Aorta (tissue), 5 donors: ENCODE measurements at places on chromosomes 2 and 18.

- DNase-seq, result no peak
Measured at GRCh38 chr2:44931198-44931780, 10.2 kb upstream of the SIX3 start.

DNA sequence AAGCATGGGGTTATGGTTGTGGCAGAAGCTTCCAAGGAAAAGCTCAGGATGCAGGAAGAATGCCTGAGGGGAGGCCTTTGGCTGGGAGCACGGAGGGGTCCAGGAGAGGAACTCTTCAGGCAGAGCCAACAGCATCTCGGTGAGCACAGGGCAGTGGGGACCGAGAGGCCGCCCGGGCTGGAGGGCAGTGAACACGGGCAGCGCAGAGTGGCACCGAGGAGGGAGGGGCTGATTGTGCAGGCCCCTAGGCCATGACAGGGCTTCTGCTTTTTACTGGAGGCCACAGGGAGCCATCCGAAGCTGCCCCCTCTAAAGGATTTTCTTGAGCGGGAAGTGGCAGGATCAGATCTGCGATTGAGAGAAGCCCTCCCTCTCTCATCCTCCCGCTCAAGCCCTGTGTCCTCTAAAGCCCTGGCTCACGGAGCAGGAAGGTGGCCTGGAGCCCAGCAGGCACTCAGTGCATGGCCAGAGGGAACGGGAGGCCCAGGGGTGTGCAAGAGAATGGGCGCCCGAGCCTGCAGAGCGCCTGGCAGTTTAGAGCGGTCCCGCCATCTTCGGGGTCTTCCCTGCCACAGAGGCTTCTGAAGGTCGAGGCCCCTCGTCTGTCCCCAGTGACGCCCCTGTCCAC, 110.0 kb upstream of the STON1 start:
- peak; percentile 74 for DNase-seq

DNA sequence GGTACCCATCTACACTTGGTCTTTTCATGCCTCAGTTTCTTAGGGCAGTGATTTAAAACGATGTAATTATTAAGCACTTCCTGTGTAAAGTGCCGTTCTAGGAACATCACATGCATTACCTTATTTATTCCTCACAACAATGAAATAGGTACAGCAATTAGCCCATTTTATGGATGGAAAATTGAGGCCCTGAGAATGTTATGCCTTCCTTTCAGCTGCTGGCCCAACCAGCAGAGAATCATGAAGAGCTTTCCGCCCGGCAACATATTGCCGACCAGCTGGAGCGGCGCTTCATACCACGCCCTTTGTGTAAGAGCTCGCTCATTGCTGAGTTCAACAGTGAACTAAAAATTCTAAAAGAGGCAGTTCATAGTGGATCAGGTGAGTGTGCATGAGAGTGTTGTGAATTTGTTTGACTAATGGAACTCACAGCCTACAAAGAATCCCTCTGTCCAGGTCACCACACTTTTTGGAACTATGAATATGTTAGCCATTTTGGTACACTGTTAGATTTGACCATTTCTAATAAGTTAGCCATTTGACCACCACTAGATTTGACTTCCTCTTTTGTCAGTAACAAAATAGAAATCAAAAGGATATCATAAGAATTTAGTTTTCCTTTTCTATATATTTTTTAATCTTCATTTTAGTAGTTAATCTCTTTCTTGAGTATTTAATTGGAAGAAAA, 25.6 kb upstream of the RPE start:
- DNase-seq, result no peak

DNA sequence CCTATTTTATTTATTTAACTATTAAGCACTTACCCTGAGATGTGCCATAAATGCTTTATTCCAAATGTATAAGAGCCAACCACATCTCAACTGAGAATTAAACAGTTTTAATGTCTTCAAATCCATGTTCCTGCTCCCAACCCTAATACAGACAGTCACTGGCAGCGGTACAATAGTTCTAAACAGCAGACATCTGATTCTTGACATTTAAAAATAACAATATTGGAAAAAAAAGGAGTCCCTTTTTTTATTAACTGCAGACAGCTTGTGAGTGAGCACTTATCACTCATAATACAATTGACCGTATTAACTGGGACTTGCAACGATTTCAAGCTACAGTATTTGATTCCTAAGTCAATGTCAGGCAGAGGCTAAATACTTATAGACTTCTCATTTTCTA, 424.6 kb downstream of the TGIF1 start:
- DNase-seq, result no peak

GRCh38 chr2:197256547-197257170, 53.9 kb downstream of the ANKRD44 start:
- no peak for DNase-seq

DNA sequence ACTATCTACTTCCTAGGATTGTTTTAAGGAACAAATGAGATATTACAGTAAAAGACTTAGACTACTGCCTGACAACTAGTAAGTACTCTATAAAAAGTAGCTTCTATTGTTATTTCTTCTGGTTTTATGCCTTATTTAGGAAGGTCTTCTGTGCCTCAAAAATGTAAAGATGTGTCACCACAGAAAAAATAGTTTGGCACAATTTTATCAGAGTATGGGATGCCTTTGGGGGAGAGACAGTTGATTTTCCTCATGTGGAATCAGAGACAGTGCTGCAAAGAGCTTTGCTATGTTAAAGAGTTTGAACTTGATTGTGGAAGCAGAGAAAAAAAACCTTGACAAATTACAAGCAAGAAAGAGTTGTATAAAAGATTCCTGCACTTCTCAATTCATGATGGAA, 98.4 kb downstream of the EHBP1 start:
- no peak for DNase-seq

DNA sequence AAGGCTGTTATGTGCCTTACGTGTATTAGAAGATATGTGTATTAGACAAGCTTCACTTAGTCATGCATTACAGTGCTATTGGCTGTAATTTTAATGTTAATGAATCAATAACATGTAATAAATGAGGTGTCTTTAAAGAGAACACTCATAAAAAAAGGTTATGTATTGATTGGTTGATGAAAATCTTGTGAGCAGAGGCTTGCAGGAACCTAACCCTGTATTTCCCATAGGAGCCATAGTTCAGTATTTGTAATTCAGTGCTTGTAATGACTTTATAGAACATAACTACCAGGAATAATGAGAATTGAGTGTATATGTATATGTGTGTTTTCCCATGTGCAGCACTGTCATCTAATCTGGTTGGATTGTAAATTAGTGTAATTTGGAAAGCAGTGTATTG, 33.2 kb downstream of the TSN start:
- DNase-seq, result no peak

GRCh38 chr2:177265824-177266817, 1.6 kb upstream of the NFE2L2 start:
- DNase-seq, result no peak

GRCh38 chr2:19835781-19836281, 66.0 kb downstream of the TTC32 start:
- no peak for DNase-seq

- no peak for DNase-seq
Measured at GRCh38 chr2:214311031-214311533, 99.8 kb upstream of the VWC2L start.
